ENCODE measurements at places on chromosomes 1 and 21. TPM values are rescaled to one million over a fixed set of nuclear protein-coding genes. Genes with fewer than 3 reads are reported as not detected.

PAFAH2 gene
- 7.6 TPM for total RNA-seq

CCSAP gene
- total RNA-seq: 12.6 TPM

RYR2 gene
- not detected for total RNA-seq

SERPINC1 gene
- not detected for total RNA-seq

CYP4B1 gene
- not detected for total RNA-seq

Data from activated CD4-positive, alpha-beta T cell treated with anti-CD3 and anti-CD28 coated beads, Interleukin-2, amount 10 ng/mL, durations not matched to agents 24 days and 14 days (primary cell).